ENCODE measurements at places on chromosomes 12 and 14.

DNA sequence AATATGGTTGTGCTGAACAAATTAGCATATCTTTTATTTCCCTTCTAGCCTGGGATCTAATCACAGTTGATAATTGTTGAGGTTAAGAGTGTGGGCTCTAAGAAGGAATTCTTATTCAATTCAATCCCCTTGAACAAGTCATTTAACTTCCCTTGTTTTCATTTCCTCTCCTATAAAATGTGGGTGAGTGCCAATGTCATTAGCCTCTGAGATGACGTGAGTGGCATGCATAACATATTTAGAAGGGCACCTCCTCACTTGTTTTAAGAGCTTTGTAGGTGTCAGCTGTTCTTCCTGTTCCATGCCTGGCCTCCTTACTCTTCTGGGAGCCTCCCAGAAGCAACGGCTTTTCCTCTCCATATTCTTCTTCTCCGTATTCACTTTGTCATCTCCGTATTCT lies 155.4 kb upstream of the NEDD1 start:
- DNase-seq = no peak

GRCh38 chr12:62434494-62435302 lies 31.9 kb upstream of the MON2 start:
- no peak for DNase-seq

DNA sequence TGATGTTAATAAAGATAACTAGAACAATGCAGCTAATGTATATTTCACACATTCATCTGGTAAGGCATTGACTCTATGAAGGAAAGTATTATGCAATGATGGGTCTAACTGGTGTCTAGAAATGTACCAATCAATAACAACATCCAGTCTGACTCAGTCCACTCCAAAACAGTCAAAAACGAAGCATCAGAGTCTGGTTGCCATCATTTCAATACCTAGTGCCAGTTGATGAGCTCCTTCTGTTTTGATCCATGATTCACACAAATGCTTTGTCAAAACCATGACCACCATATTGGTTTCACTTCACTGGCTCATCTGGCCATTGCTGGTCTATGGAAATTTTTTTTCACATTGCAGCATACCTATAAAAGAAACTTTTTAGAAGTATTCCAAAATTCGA lies 747.2 kb upstream of the TMEM132C start:
- DNase-seq = no peak

- peak; percentile 60 for DNase-seq
Measured at GRCh38 chr14:81927070-81927469, 393.4 kb upstream of the SEL1L start.

DNA sequence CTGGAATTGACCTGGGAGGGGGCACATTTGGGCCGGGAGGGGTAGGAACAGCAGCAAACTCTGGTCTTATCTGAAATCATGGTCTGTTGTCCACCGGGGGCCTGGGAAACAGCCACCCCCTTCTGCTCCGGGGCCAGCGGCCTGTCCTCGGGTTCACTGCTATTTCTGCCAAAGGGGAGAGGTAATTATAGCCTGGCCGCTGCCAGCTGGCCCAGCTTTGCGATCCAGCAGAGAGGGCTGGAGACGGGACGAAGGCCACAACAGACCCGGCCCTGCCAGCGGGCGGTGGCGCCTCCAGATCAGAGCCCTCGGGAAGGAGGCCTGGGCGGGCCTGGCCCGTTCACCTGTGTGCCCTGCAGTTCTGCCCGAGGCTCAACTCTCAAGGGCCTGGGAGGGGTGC lies at the start of gene C14orf180:
C14orf180 (plus strand) TSS at position 258 of the 400 bp plus-strand sequence. CDS start 6,667 bp downstream, outside the sequence.
- no peak for DNase-seq

DNA sequence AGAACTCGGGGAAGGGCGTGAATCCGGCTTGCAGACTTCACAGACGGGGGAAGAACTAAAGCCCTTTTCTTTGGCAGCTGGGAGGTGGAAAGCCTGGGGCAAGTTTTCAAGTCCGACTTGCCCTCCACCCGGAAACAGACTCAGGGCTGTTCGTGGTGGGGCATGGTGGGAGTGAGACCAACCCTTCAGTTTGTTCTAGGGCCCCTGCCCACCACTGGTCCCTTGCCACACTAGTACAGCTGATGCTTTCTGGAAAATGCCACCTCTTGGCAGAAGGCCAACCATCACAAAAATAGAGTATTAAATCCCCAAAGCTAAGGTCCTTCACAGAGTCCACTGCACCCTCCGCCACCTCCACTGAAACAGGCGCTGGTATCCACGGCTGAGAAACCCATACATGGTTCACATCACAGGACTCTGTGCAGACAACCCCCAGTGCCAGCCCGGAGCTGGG lies 50.4 kb upstream of the DDX11 start:
- DNase-seq = no peak

- DNase-seq = no peak
Measured at GRCh38 chr14:24298892-24299254, 707 bp downstream of the DHRS1 start.

DNA sequence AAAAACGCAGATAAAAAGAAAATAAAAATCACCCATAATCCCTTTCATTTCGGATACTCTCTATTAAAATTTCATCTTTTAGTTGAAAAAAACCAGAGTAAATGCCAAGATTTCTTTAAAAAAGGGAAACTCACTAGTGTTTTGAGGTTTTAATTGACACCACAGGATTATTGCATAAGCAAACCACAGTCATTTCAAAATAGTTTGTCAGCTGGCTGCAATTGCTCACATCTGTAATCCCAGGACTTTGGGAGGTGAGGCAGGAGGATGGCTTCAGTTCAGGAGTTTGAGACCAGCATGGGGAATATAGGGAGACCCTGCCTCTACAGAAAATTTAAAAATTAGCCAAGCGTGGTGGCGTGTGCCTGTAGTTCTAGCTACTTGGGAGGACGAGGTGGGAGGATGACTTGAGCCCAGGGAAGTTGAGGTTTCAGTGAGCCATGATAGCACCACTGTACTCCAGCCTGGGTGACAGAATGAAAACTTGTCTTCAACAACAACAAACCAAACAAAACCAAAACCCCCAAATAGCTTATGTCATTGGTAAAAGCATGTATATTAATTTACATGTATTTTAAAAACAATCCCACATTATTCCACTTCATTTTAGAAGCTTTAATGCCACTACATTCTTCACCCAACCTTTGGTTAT lies 48.8 kb downstream of the SYNE2 start:
- no peak for DNase-seq

GRCh38 chr14:74660863-74661262 lies 48.8 kb upstream of the LTBP2 start:
- no peak for DNase-seq

- DNase-seq = no peak
Measured at GRCh38 chr14:103450416-103450815, 65.2 kb downstream of the MARK3 start.

DNA sequence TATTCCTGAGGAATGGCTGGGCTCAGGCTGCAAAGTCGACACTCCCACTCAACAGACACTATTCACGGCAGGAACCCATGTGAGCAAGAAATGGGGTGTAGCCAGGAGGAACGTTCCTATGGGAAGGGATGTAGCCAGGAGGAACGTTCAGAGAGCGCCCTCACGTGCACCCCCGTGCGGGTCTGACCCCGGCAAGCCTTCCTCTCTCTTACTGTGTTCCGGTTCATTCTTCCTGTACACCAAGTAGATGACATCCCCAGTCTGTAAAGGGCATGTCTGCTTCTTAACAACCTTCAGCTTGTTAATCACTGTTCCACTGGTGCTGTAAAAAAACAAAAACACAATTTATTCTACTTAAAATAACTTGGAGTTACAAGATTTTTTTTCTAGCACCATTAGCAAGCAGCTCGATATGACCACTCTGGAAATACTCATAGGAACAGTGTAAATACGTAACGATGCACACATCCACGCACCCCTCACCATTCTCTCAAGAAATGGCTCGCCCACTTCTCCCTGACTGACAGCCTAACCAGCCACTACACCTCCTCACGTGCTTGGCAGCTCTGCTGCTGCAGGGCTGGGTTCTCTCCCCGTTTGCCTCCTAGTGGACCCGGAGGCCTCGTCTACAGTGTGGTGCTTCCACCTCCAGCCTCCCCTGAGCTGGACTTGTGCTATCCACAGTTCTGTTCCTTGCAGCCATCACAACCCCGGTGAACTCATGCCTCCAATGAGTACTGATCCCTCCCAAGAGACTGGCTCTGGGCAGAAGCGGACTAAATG lies 15.1 kb downstream of the CHFR start:
- no peak for DNase-seq
